Effector memory CD8-positive, alpha-beta T cell (primary cell): ENCODE measurements at places on chromosomes 16 and 17.

DNA sequence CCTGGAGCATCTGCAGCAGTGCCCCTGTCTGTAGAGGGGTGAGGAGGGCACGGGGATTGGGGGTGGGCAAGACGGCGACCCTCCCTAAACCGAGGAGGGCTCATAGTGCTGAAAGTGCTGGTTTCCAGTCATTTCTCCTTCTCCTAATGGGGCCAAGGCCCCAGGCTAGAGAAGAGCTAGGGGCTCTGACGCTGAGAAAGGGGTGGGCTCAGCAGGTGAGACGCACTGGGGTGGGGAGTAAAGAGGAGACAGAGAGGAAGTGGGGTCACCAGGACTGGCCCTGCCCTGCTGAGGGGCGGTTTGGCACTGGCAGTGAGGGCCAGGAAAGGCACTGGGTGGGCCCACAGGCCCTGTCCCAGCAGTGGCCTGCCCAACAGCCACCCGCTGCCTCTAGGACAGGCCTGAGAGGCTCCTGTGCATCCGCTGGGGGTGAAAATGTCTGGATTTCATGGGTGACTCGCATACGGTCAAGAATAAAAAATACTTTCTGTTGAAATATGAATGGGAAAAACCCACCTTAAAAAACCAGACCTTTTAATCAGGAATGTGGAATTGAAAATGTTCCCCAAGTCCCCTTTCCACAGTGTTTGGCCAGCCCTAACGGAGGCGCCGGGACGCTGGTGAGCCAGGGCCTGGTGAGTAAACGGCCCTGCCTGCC is 122.4 kb upstream of the SMURF2 start:
- no peak for DNase-seq

DNA sequence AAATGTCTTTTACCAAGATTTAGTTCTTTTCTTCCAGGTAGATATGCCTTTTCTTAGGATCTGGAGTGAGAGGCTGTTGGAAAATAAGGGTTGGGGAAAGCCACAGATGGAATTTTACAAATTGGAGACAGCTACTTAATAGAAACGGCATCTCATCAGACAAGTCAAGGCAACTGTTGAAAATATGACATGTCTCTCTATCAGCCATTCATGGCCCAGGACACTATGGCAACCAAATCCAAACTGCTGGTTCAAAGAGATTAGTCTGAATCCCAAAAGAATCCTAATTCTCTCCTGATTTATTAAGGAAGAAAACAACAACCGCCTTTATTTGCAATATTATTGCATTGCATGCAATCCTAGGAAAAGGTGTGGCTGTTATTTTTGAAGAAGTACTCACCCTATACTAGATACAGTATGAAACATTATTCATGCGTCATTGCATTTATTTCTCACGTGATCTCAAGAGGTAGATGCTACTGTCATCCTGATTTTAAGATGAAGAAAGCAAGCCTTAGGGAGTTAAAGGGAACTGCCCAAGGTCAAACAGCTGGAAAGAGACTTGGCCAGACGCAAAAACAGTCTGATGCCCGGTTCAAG is 12.6 kb upstream of the CEP20 start:
- DNase-seq = no peak

DNA sequence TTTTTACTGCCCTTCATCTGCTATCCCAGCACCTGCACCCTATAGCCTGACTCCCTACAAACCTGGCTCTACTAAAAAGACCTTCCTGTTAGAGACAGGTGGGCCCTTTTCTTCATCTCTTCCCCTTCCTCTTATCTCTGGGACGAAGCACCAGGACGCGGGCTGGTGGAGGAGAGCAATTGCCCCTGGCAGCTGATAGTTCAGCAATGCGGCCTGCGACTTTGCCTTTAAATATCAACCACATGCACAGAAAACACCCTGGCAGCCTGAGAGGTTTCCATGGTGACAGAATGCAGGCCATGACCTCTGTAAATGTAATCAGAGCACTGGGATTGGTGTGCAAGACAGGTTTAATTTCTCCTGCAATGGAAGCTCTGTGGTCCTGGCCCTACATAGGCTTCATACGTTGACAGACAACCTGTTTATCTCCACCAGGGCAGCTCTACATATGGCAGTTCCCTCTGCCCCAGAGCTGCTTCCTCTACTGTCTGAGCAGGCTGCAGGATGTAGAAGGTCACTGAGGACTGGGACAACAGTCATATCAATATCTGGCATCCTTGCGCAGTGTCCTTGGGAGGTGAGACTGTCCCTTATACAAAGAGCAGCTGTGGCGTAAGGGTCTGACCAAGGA is 10.0 kb upstream of the SKAP1 start:
- DNase-seq = peak; percentile 69

GRCh38 chr16:53356478-53357207 is 77.6 kb upstream of the RBL2 start:
- DNase-seq = no peak

GRCh38 chr16:66949472-66949871 is 11.6 kb upstream of the CES3 start:
- no peak for DNase-seq

DNA sequence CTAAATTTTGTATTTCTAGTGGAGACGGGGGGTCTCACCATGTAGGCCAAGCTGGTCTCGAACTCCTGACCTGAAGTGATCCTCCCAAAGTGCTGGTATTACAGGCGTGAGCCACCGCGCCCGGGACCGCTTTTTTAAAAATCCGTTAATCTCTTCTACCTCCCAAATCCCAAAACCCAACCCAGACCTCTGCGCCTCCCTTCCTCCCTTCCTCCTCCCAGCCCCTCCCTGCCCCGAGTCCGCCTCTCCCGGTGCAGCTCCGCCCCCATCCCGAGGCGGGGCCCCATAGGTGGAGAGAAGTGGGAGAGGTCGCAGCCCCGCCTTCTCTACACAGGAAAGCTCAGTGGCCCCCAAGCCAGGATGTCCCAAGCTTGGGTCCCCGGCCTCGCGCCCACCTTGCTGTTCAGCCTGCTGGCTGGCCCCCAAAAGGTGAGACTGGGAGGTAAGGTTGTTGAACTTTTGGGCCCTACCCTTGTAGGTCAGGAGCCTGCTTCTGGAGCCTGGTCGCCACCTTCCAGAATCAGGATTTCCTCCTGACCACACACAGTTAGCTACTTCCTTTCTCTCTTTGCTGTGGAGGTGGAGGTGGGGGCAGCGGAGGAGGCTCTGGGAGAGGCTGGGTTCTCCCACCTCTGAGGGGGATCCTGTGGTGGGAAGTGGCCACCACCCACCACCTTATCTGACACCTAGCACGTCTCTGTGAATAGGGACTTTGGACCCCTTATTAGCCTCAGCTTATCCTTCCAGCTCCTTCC is at the start of gene TMEM92:
TSS of gene TMEM92 (plus strand) at position 325 of the 755 bp plus-strand sequence. CDS start at position 361, 36 bp downstream.
- DNase-seq = no peak

GRCh38 chr17:5055543-5055942 is 20.3 kb upstream of the SLC52A1 start:
- DNase-seq = no peak

DNA sequence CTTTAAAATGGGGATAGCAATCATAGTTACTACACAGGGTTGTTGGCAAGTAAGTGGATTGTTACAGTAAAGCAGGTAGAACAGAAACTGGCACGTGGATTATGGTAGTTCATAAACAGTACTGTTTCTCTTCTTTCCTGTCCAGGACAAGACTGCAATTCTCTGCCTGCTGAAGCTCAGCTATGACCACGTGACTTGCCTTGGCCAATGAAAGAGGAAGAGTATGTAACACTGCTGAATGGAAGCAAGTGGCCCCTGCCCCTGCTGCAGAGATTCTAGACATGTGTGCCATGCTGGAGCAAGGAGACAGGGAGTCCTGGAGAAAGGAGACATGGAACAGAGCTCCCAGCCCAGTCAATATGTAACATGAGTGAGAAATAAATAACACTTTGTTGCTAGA is 66.6 kb upstream of the TOX3 start:
- DNase-seq = no peak

- no peak for DNase-seq
Observed at GRCh38 chr16:51267681-51268080, 116.6 kb upstream of the SALL1 start.

- no peak for DNase-seq
Observed at GRCh38 chr17:56987283-56987834, 9.4 kb downstream of the SCPEP1 start.

GRCh38 chr16:89687092-89687940 is 827 bp downstream of the CDK10 start:
- no peak for DNase-seq

DNA sequence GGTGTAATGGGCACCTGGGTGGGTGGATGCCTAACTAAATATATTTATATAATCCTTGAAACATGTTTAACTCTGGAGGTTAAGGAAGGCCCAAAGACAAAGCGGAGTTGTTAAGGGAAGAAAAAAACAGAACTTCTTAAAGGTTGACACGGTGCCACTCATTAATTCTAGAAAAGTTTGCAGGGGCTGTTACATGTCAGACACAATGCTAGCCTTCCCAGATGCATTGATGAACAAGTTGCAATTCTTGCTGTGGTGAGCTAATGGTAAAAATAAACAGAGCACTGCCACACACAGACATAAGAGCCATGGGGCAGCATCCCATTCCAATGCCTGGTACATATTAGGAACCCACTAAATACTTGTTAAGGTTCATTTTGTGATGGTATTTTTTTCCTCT is 109.5 kb downstream of the CDH13 start:
- no peak for DNase-seq

- DNase-seq = no peak
Observed at GRCh38 chr17:47702391-47702995, 8.5 kb downstream of the TBKBP1 start.

- DNase-seq = peak; percentile 39
Observed at GRCh38 chr17:17819561-17819995, 17.2 kb downstream of the SREBF1 start.
